Cerebellar nuclear complex (tissue), 1 donor: ENCODE measurements at places on chromosomes 4 and X.

- DNase-seq: no peak
Measured at GRCh38 chr4:27016551-27016950, 155.9 kb downstream of the STIM2 start.

GRCh38 chrX:17266136-17266535, 108.9 kb upstream of the NHS start:
- no peak for DNase-seq

DNA sequence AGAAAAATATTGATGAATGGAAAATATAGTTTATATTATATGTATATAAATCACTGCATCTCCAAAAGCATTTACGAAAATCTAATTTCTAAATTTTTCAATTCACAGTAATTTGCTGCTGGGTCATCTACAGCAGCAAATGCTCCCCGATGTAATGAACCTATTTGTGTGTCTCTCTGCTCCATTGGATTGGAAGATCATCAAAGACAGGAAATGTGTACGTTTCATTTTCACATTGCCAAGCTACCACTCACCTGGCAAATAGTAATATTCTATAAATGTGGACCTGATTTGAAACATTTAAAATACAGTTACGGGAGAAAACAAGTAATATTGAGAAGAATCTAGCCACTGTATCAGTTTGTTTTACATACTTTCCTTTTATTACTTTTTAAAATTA, 317.7 kb downstream of the PAPSS1 start:
- no peak for DNase-seq

- DNase-seq: no peak
Measured at GRCh38 chr4:101730291-101731117, 60.0 kb upstream of the BANK1 start.

DNA sequence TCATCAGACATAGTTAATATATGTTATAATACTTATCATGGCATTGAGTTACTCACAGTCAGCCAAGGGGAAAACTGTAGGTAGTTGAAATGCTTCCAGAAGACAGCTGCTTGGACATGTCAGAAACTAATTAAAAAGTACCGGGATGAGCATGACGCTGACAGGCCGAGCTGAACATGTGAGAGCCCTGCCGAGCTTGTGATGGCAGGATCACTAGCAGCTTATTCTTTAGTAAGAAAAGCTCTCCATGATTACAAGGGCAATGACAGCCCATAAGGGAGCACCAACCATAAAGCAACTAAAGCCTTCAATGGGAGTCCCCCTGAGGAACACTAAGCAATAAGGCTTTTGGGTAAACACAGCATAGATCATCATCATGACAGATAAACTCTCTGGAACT, 435.6 kb downstream of the TLL1 start:
- no peak for DNase-seq

GRCh38 chr4:174919886-174920423, 1.8 kb downstream of the ADAM29 start:
- no peak for DNase-seq

- no peak for DNase-seq
Measured at GRCh38 chr4:120977435-120977997, 55.0 kb upstream of the PRDM5 start.

DNA sequence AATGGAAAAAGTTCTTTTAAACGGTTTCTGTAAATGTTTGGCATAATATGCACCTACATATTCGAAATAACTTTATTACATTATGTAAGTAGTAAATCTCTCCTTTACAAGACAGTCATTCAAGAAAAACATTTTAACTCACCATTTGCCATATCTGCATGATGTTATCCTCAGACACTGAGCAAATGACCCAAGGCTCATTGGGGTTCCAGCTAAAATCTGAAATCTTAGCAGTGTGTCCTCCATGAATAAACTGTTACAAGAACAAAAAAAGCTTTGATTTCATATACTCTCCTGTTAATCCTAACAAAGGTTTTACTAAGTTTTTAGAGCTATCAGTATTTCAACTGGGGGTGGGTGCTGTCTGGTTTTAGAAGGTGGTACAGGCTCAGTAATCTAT, 24.5 kb downstream of the RBBP7 start:
- no peak for DNase-seq

DNA sequence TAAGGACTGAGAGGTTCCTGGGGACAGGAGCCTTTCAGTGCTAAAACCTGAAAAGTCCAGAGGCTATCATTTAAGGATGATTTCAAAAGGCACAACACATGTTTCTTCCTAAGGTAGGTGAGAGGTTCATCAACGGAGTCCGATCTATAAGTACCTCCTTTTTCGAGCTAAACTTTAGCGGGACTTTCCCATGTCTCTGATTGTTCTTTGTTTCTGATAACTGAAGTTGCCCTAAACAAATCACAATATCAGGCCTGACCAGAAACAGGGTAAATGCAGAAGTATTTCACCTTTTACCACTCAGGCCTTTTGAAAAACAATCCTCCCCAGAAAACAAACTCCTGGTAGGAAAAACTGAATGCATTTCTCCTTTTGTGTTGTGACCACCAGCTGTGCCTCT, 17.6 kb downstream of the PIR start:
- no peak for DNase-seq

- no peak for DNase-seq
Measured at GRCh38 chrX:132837126-132837525, 121.3 kb downstream of the HS6ST2 start.

DNA sequence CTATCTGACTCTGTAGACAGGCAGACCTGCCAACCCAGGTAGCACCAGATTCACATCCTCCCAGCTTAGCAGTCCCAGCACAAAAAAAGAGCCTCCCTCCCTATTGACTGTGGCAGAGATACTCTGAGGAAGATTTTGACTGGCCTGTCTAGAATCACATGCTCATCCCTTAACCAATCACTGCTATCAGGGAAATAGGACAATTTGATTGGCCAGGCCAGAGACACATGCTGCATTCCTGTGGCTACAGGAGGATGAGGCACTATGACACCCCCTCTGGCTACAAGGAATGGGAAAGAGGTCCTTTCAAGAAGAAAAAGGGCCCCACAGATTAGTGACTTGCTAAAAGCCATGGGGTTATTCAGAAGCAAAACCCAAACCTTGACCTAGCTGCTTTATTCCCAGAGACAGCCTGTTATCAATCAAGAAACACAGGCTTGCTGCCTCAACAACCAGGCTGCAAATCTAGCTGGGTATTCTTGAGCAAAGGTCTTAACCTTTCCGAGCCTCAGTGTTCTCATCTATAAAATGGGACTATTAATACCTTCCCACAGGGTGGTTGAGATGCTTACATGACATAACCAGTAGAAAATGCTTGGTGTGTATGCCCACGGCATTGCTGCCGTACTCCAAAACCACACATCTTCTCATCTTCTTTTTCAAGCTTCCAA, 147.6 kb downstream of the BCOR start:
- DNase-seq: no peak

DNA sequence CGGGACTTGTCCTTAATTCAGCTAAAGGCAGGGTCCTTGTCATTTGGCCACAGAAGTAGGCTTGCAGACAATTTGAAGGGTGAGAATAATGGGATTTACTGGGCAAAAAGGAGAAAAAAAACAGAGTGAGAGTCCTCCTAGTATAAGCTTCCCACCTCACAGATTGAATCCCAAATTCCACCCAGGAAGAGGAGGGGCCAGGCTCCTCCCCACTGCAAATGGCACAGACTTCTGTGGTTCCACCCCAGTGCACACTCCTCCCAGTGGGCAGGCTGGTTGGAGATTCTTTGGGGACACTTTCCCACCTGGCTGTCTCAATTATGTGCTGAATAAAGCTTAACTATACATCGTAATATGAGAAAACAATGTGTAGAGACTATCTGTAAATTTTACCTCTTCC, 31.6 kb downstream of the MEPE start:
- no peak for DNase-seq

GRCh38 chr4:95536650-95537049, 12.1 kb downstream of the UNC5C start:
- no peak for DNase-seq

- DNase-seq: no peak
Measured at GRCh38 chr4:157185363-157185762, 35.2 kb upstream of the GRIA2 start.

DNA sequence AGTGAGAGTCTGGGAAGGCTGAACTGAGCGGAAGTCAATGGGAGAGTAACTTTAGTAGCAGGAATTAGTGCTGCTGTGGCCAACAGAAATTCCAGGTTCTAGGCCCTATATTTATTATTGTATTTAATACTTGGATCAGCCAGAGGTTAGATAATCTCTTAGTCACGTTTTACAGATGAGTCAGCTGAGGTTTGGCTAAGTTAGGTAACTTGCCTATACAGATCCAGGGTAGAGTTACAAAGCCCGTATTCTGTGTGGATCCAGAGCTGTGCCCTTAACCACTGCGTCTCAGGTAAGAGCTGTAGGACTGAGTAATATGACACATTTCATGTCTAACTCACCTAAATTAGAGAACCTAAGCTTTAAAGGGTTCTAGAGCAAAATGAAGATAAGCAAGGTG, 20.5 kb downstream of the PSMD10 start:
- DNase-seq: no peak

GRCh38 chr4:152590179-152591031, 54.5 kb upstream of the FBXW7 start:
- no peak for DNase-seq

DNA sequence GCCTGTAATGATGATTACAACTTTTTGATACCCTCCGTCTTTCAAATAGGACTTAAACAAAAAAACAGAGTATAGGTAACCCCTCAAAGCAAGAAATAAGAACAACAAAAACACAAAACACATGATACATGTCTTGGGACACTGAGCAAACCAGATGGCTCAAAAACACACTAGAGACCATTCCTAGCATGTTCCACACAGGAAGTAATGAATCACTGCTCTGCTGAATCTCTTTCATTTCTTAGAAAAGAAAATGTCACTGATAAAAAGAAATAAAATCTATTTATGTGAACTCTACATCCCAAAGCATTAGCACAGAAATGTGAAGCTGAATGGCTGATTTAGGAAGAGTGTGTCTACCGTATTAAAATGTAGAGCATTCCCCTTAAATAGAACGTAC, 134.5 kb upstream of the IL15 start:
- DNase-seq: no peak
